IPS DF 6.9 (cell line): ENCODE measurements at places on chromosomes 6 and 20.

DNA sequence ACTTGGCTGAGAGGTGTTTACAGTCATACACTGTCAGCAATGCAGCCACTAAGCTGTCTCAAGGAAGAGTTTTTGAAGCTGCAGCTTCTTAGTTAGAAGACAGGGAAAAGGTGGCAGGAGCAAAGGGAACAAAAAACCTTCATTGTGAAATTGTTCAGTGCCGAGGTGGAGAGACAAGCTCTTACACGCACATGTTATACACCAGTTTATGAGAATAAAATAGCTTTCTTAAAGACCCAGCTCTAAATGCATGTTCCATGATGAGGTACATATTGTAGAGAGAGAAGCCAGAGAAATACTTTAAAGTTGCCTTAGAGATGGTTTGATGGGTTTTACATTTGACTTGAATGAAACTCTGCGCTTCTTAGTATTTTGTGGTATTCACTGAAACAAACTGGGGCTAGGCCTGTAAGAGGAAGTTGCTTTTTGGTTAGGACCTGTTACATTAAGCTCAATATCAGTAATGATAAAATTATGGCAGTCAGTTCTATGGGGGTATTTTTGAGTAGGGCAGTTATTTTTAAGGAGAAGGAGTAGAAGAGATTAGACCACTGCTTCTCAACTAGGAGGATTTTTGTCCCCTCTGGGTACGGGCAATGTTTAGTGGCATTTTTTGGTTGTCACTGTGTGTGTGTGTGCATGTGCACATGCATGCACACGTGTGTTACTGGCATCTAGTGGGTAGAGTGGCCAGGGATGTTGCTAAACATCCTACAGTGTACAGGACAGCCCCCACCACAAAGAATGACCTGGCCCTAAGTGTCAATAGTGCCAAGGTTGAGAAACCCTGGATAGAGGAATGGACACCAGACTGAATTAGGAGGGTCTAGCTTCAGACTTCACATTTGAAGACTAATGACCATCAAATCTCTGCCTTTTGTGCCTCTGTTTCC is 9.8 kb downstream of the NEDD9 start:
- no peak overlapping the region for H3K4me3 ChIP-seq
- DNase-seq = no peak
- no peaks in the 10 kb centered on the region for H3K36me3 ChIP-seq
- no peaks in the 10 kb centered on the region for H3K4me1 ChIP-seq

DNA sequence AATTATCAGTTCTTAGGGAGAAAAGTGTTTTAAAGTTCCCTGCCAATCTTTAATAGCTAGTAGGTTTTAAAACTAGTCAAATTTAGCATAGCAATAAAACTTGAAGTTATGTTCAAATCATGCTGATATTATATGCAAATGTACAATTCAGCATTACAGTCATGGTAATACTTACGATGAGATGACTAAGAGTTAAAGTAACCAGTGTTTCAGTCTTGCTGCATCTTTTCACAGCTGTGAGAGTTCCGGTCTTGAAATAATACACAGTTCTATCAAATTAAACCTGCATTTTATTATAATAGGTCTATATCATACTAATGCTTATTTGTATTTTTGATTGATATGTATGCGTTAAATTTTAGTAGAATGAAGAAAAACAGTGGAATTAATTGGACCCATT is 26.1 kb downstream of the POPDC3 start:
- H3K27ac ChIP-seq = no peak overlapping the region
- DNase-seq = no peak
- no peaks in the 10 kb centered on the region for H3K4me1 ChIP-seq

GRCh38 chr6:111208933-111209332 is 121.6 kb downstream of the SLC16A10 start:
- H3K4me3 ChIP-seq = no peak overlapping the region
- 0 out of 2 replicates have a peak, but pooled peaks cover 2% of the 10 kb centered on the region for H3K4me1 ChIP-seq
- H3K27me3 ChIP-seq = no peaks in the 10 kb centered on the region
- no peak overlapping the region for H3K27ac ChIP-seq
- H3K36me3 ChIP-seq = no peaks in the 10 kb centered on the region
- no peak for DNase-seq

- peaks cover 54% of the 10 kb centered on the region for H3K27me3 ChIP-seq
- no peaks in the 10 kb centered on the region for H3K36me3 ChIP-seq
- H3K4me1 ChIP-seq = peaks cover 2% of the 10 kb centered on the region; the same call in 1 of the 2 replicates
- no peak for DNase-seq
- H3K27ac ChIP-seq = no peak overlapping the region
Observed at GRCh38 chr6:33212857-33213165, 4.5 kb downstream of the RING1 start.

GRCh38 chr6:107103082-107103481 is 12.2 kb downstream of the BEND3 start:
- H3K4me3 ChIP-seq = no peak overlapping the region
- no peak for DNase-seq
- H3K27me3 ChIP-seq = no peaks in the 10 kb centered on the region
- no peak overlapping the region for H3K27ac ChIP-seq
- H3K4me1 ChIP-seq = peaks cover 9% of the 10 kb centered on the region
